ENCODE measurements at places on chromosomes 1 and 21.

DNA sequence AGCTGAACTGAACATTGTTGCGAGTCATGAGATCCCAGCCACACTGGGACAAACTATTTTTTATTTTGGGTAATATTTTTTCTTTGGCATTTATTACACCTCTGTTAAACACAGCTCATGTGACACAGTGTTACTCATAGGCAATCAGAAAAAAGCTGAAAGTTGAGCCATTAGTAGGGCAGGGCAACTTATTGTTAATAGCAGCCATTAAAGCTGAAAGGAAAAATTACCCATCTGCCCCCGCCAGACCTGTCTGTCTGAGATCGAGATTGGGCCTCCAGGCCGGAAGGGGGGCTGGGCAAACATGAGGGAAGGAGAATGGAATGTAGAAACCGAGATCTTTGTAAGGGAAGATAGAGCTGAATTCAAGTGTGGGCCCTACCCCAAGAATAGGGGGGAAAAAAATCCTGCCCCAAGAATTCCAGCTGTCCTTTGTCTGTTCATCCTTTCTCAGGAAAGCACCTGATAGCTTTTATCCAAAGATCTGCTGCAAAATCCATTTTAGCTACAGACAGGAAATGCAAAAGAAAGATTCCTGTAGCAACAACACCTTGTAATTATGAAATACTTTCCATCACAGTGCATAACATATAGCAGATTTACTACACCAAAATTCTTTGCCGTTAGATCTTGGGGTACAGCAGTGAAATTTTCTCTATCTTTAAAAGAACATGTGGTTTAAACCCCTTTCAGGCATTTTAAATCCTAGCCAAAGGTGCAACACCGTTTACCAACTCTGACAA is 212.8 kb downstream of the PBX1 start:
- DNase-seq, result no peak

GRCh38 chr1:220380885-220381284 is 108.6 kb upstream of the RAB3GAP2 start:
- no peak for DNase-seq

- no peak for DNase-seq
These were observed 6.3 kb upstream of the RGS13 start for GRCh38 chr1:192629612-192630011.

GRCh38 chr1:201042779-201043461 is 19.4 kb upstream of the KIF21B start:
- DNase-seq, result peak; percentile 59

DNA sequence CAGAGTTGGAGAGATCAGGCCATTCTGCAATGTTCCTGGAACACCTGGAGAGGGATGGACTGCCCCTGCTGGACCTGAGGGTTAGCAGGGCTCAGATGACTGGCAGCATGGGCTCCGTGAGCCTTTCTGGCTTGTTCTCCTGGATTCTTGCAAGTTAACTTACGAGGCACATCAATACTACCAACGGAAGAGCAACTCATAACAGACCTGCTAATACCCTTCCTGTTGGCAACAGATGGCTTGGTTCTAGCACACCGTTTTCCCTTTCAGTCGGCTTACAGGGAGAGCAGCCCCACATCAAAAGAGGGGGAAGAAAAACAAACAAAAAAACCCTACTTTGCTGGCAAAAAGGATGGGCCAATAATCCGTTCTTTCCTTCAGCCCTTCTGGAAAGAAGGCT is 47.9 kb downstream of the SLC66A1 start:
- no peak for DNase-seq

- DNase-seq, result no peak
These were observed 68.7 kb downstream of the TEX35 start for GRCh38 chr1:178581351-178582303.

- no peak for DNase-seq
These were observed 25.7 kb downstream of the CRYAA start for GRCh38 chr21:43194303-43195120.

DNA sequence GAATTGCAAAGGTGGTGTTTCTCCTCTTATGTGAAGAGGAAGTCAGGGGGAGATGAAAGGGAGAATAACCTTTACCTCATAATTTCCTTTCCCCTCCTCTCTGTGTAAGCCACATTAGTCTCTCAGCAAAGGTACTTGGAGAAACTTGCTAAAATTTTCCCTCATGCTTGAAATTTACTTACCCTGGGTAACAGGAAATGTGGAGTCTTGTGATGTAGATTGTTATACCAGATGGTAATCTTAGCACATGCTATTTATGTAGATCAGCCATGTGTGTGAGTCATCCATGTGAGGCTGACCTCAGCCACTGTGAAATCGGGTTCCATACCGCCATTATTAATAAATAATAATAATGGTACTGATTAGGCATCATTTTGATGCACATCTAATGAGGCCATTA is 128.4 kb downstream of the TGFB2 start:
- no peak for DNase-seq

GRCh38 chr1:173048621-173049321 is 2.0 kb downstream of the TNFSF18 start:
- no peak for DNase-seq

DNA sequence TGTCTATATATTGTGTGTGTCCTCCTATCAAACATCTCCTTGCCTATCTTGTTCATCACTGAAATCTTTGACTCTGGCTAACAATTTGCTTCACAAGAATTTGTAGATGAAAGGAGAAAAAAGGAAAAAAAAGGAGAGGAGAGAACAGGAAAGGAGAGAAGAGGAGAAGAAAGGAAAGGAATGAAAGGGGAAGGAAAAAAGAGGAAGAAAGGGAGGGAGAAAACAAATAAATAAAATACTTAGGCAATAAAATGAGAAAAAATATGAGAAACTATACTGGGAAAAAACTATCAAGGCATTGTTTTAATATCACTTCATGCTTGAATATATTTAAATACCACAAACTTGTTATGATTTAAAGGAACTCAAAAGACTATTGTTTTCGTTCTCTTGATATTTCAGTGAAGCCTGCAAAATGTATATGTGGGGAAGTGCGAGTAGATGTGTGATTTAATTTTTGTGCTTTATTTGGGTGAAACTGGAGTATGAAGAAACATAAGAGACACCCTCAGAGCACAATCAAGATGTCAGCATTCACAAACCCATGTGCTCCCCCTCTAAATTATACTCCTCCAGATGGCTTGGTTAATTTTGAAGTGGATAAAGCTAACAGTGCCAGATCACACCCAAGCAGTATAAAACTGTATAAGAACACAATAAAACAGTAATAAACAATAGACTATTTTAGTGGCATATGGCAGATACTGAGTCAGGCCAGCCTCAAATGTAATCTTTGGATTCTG is 205.7 kb upstream of the SAMSN1 start:
- DNase-seq, result no peak
